ENCODE measurements at places on chromosomes 11 and 22.

GRCh38 chr11:57453543-57454177 is 6.7 kb upstream of the RTN4RL2 start:
- no peak for DNase-seq

DNA sequence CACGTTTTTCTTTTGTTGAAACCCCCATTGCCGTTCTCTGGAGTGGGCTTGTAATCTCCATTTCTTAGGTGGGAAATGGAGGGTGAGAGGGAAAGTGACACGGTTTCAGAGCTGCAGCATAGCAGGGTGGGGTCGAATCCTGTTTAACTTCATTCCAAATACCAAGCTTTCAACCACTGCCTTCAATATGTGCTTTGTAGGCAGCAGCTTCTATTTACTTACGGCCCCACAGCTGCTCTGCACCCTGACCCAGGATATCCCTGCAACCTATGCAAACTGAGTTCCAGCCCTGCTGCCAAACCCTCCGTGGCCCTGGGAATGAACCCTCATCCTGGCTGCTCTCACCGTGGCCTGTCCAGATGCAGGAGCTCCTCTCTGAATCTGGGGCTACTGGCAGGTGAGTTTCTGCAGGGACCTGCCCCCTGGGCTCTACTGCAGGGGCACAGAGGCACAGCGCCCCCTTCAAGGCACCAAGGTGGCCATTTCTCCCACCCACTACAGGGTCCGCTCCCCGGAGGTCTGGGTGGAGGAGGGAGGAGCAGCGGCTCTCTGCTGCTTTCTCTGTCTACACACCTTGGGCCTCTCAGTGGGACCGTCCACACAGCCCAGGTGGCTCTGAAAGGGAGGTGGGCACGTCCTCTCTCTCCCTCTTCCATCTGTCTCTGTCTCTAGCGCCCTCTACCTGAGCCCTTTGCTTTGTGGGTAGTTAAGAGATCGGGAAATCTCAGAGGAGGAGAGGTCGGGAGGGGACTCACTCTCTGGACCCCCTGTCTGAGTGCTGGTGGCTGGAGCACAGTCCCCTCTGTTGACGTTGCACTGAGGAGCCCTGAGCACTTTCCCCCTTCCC is 279.1 kb downstream of the BRD1 start:
- no peak for DNase-seq

GRCh38 chr11:28009388-28009787 is 98.6 kb downstream of the KIF18A start:
- DNase-seq = no peak

- no peak for DNase-seq
Observed at GRCh38 chr11:126834573-126834972, 166.0 kb downstream of the KIRREL3 start.

GRCh38 chr11:55726715-55727324 is 46.4 kb upstream of the OR5D13 start:
- DNase-seq = no peak

GRCh38 chr11:64887757-64888405 is 9.5 kb upstream of the EHD1 start:
- DNase-seq = peak; percentile 85

DNA sequence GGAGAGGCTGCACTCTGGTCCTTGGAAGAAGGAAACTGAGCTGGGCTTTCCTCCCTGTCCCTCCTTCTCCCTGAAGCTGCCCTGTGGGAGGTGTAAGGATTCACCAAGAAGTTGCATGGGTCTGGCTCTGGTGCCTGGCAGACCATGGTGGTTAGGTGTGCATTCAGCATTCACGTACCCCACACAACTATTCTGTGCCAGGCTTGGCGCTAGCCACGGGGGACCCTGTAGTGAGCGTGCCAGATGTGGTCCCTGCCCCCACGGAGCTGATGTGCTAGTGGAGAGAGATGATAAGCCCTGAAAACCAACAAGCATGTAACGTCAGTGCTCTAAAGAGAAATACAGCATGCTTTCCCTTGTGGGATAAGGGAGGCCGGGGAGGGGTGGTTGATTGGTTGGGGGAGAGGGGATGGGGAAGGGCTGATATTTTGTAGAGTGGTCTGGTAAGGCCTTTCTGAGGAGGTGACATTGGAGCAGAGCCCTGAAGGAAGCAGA is 48.9 kb downstream of the CD82 start:
- no peak for DNase-seq

Measured in activated naive CD4-positive, alpha-beta T cell (primary cell).